Ureter (tissue), 1 donor: ENCODE measurements at places on chromosomes 13 and 19. TPM values are rescaled to one million over a fixed set of nuclear protein-coding genes. Genes with fewer than 3 reads are reported as not detected.

DNA sequence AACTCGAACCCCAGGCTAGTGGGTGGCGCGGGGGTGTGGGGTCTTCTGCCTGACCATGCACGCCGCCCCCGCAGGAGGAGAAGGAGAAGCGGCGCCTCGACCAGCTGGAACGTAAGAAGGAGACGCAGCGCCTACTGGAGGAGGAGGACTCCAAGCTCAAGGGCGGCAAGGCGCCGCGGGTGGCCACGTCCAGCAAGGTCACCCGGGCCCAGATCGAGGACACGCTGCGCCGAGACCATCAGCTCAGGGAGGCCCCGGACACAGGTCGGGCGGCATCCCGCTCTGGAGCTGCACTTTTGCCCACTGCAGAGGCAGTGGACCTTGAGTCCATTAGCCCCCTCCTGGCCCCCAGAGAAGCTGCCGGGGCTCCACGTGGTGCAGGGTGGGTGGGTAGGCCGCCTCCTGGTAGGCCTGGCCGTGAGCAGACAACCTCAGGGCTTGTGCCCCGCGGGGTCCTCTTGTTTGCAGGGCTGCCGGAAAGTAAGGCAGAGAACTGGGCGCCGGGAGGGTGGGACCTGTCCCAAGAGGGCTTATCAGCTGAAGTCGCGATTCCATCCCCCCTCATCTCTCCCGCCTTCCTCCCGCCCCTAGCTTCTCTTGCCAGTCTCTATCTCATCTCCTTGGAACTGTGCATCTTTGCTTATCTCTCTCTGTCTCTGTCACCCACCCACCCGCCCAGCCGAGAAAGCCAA is 9.9 kb downstream of the CCDC124 start:
- no peak for DNase-seq

GRCh38 chr13:26236296-26236695 is 14.2 kb upstream of the RNF6 start:
- no peak for DNase-seq

DNA sequence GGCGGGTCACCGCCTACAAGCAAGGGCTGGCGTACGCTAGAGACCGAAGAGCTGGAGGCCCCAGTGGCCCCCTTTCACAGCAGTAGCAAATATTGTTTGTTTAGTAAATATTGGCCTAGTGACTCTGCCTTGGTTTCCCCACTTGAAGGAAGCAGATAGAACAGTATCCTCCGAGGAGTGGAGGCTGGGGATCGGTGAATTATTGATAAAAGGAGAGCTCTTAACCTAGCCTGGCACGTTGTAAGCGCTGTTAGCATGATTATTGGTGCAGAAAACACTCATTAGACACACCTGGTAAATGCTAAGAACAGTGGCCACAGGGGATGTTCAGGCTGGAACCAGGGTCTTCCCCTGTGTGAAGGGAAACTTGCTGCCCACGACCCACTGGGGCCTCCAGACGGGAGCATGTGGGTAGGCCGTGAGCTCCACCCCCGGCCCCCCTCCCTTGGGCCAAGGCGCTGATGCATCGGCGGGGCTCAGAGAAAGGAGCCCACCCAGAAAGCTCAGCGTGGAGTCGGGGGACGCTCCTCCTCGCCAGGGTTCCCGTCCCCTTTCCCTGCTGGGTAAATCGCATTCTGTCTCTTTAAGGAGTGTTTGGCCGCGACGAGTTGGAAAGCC is 2.3 kb downstream of the IER2 start:
- DNase-seq, result no peak

GRCh38 chr19:18478545-18479311 is 40.8 kb upstream of the ISYNA1 start:
- DNase-seq, result peak; percentile 87

DNA sequence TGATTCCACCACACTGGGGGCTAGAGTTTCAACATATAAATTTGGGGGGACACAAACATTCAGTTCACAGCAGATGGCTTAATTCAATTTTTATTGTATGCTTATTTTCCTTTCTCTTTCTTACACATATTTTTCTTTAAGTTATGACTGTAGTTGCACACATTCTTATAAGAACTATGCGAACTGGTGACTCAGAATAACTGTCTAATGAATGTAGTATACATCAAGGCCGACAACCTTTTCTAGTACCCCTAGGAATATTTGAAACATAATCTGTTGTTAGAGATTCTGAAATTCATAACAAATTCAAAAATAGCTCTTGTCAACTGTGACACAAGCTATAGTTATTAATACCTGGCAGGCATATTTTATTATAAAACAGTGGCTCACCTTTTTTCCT is 695.6 kb downstream of the PCDH9 start:
- no peak for DNase-seq

- no peak for DNase-seq
Measured at GRCh38 chr19:51668216-51668615, 21.6 kb upstream of the SIGLEC14 start.

GRCh38 chr13:59641261-59641660 is 522.5 kb downstream of the DIAPH3 start:
- no peak for DNase-seq

DNA sequence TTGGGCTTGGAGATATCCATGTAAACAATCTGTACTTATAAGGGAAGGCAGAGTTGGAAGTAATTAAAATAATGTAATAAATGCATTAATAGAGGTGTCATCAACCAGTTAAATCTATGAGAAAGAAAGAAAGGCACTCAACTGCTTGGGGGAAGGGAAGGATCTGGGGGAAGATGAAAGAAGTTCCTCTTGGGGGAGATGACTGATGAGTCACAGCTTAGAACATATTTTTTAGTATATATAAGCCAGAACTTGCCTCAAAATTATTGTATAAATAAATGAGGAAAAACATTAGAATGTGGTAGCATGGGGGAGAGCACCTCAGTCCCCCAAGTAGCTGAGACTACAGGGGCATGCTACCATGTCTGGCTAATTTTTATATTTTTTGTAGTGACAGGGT is 205.8 kb downstream of the GGACT start:
- DNase-seq, result no peak

- DNase-seq, result no peak
Measured at GRCh38 chr19:43778651-43779050, 2.1 kb downstream of the KCNN4 start.

DNA sequence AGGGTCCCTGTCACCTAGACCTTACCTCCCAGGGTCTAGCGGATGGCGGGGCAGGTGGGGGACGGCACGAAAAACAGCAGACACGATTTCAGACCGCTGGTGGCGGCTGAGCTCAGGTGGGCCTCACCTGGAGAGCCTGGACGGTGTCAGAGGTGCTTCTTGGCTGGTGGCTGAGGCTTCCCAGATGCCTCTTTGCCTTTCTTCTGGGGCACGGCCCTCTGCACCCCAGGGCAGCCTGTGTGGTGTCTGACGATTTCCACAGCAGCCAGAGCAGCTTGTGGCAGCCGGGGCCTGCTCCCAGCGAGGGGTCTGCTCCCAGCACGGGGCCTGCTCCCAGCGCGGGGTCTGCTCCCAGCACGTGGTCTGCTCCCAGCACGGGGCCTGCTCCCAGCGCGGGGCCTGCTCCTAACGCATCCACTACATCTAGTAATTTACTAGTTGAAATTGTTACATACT is 66.7 kb downstream of the ATP11A start:
- DNase-seq, result no peak

Gene ZNF69
- 17.9 TPM for total RNA-seq
